ENCODE measurements at places on chromosomes 12 and 14.

DNA sequence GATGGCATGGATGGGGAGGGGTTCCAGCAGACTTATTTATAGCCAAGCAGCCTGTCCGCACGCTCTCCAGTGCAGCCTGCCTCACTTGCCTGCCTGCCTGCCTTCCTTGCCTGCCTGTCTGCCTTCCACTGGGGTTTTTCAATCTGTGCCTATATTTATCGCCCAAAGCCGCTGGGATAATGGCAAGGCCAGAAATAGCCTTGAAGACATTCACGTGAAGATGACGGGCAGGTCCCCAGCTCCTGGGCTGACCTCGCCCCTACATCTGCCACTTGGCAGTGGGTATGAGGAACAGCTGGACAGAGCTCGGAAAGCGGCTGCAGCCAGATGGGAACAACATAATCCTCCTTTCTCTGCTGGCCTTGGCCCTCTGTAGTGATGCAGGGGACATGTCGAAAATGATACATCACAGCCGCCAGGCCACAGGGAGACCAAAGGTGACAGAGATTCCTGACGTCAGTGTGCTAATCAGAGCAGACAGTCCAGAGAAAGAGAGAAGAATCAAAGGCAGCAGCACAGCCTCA is 53.3 kb downstream of the PITPNM2 start:
- no peaks in the 10 kb centered on the region for H3K36me3 ChIP-seq
- H3K27ac ChIP-seq, result no peak overlapping the region
- H3K27me3 ChIP-seq, result no peaks in the 10 kb centered on the region
- no peak for DNase-seq
- no peaks in the 10 kb centered on the region for H3K4me1 ChIP-seq

- H3K27ac ChIP-seq, result no peak overlapping the region
- DNase-seq, result no peak
Observed at GRCh38 chr12:93762059-93762719, 85.0 kb downstream of the CRADD start.

- peak overlapping the region; percentile 38 for H3K27ac ChIP-seq
- H3K4me3 ChIP-seq, result no peak overlapping the region
- H3K4me1 ChIP-seq, result no peaks in the 10 kb centered on the region
- H3K27me3 ChIP-seq, result no peaks in the 10 kb centered on the region
- no peaks in the 10 kb centered on the region for H3K36me3 ChIP-seq
Observed at GRCh38 chr12:111409403-111409779, 3.7 kb downstream of the SH2B3 start.

DNA sequence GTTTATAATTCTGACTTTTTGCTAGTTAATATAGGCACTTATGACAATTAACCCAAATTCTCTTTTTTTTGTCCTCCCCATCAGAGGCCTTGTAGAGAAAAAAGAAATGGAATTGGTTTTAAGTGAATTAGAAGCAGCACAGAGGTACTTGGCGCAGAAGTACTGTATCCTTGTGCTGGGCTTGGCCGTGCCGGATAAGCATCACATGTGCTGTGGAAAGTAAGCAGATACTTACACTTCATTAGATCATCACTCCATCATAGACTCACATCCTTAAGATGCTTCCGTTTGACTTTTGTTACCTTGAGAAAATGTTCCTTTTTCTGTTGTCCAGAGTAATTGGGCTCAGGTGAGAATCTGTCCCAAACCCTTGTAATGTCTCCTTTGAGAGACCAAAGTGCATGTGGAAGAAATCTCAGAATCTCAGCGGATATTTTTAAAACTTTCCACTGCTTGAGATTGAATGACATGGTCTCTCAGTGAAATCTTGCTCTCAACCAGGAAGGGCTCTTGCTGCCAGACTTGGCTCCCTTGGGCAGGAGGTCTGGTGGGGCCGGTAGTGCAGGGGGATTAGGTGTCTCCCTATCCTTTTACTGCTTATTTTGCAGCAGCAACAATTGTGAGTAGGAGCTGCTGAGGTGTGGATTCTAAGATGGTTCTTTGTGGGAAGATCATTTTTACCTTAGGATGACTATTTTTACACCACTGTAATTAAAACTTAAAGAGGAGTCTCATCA is 24.8 kb downstream of the PPP1R36 start:
- H3K27ac ChIP-seq, result no peak overlapping the region
- H3K36me3 ChIP-seq, result no peaks in the 10 kb centered on the region
- no peak overlapping the region for H3K4me3 ChIP-seq
- no peaks in the 10 kb centered on the region for H3K27me3 ChIP-seq

GRCh38 chr14:23550812-23551265 is 726 bp downstream of the ZFHX2 start:
- no peaks in the 10 kb centered on the region for H3K36me3 ChIP-seq
- H3K4me1 ChIP-seq, result no peaks in the 10 kb centered on the region
- no peaks in the 10 kb centered on the region for H3K27me3 ChIP-seq
- DNase-seq, result no peak

GRCh38 chr12:66033151-66033550 is 97.4 kb downstream of the LLPH start:
- H3K36me3 ChIP-seq, result no peaks in the 10 kb centered on the region
- no peak overlapping the region for H3K27ac ChIP-seq
- no peaks in the 10 kb centered on the region for H3K27me3 ChIP-seq
- no peak overlapping the region for H3K4me3 ChIP-seq
- no peaks in the 10 kb centered on the region for H3K4me1 ChIP-seq
- no peak for DNase-seq

- H3K4me3 ChIP-seq, result no peak overlapping the region
- no peak overlapping the region for H3K27ac ChIP-seq
- H3K36me3 ChIP-seq, result no peaks in the 10 kb centered on the region
- peaks cover 9% of the 10 kb centered on the region for H3K4me1 ChIP-seq
- DNase-seq, result no peak
Observed at GRCh38 chr14:26525085-26525484, 72.7 kb downstream of the NOVA1 start.

- no peak overlapping the region for H3K4me3 ChIP-seq
- no peak for DNase-seq
- no peaks in the 10 kb centered on the region for H3K4me1 ChIP-seq
- H3K27ac ChIP-seq, result no peak overlapping the region
- H3K36me3 ChIP-seq, result no peaks in the 10 kb centered on the region
- no peaks in the 10 kb centered on the region for H3K27me3 ChIP-seq
Observed at GRCh38 chr12:113127791-113128199, 7.8 kb downstream of the RASAL1 start.

- no peaks in the 10 kb centered on the region for H3K36me3 ChIP-seq
- no peaks in the 10 kb centered on the region for H3K27me3 ChIP-seq
- no peak for DNase-seq
- no peak overlapping the region for H3K27ac ChIP-seq
- no peaks in the 10 kb centered on the region for H3K4me1 ChIP-seq
Observed at GRCh38 chr14:92575061-92575747, 61.6 kb downstream of the RIN3 start.

DNA sequence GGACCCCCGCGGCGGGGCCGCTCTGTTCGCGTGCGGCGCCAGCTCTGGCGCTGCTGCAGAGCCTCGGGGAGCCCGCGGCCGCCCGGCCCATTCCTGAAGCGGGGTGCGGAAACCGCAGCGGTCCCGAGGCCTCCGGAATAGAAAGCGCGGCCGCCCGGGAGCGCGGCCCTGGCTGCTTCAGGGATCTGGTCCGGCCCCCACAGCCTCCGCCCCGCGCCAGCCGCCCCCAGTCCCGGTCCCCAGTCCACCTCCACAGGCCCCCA is 204 bp downstream of the HSP90AA1 start:
- no peak for DNase-seq
- H3K27ac ChIP-seq, result peak overlapping the region; percentile 100
- H3K36me3 ChIP-seq, result no peaks in the 10 kb centered on the region

DNA sequence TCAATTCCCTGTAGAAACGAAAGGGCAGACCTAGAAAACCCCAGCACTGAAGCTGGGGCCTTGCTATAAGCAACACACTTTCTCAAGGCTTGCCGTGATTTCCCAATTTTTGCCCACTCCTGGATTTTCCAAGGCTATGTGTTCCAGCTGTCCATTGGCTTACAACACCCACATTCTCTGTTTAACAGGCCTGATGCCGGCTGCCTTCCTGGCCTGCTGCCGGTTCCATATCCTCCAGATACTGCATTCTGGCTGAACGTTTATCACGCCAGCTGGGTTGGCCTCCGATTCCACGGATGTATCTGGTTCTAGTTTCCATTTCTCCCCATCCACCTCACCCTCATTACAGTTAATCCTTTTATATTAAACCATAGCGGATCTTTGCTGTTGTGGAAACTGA is 2.0 kb upstream of the PCNX1 start:
- H3K4me3 ChIP-seq, result no peak overlapping the region
- peak overlapping the region; percentile 71 for H3K27ac ChIP-seq
- peaks cover 12% of the 10 kb centered on the region for H3K4me1 ChIP-seq

- H3K36me3 ChIP-seq, result no peaks in the 10 kb centered on the region
- no peak overlapping the region for H3K27ac ChIP-seq
- DNase-seq, result no peak
- no peaks in the 10 kb centered on the region for H3K4me1 ChIP-seq
- no peak overlapping the region for H3K4me3 ChIP-seq
Observed at GRCh38 chr12:109890620-109891170, 9.4 kb upstream of the TCHP start.

- H3K36me3 ChIP-seq, result no peaks in the 10 kb centered on the region
- H3K4me1 ChIP-seq, result no peaks in the 10 kb centered on the region
- no peaks in the 10 kb centered on the region for H3K27me3 ChIP-seq
- no peak overlapping the region for H3K27ac ChIP-seq
Observed at GRCh38 chr12:41745593-41745992, 399.1 kb downstream of the GXYLT1 start.

DNA sequence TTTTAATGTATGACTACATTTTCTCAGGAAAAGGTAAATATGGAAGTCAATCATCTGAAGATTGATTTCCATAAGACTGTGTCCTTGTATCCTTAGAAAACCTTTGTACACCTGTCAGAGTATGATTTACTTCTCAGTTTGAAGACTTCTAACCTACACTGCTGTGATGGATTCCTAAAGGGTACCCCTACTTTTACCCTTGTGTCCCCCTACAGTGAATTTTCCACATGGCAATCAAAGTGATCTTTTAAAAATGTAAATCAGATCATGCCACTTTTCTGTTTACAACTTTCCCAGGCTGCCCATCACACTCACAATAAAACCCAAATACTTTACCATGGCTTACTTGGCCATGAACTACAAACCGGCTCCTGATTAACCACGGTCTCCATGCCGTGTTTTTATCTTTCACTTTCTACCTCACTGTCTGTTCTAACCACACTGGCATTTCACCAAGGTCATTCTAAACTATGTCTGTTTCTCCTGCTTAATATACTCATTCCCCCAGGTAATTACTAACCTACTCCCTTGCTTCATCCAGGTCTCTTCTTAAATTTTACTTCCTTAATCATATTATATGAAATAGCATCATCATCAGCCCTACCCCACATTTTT is 8.1 kb downstream of the DNAI7 start:
- no peaks in the 10 kb centered on the region for H3K4me1 ChIP-seq
- H3K36me3 ChIP-seq, result no peaks in the 10 kb centered on the region
- no peak overlapping the region for H3K27ac ChIP-seq
- H3K27me3 ChIP-seq, result no peaks in the 10 kb centered on the region
- no peak overlapping the region for H3K4me3 ChIP-seq
- no peak for DNase-seq

DNA sequence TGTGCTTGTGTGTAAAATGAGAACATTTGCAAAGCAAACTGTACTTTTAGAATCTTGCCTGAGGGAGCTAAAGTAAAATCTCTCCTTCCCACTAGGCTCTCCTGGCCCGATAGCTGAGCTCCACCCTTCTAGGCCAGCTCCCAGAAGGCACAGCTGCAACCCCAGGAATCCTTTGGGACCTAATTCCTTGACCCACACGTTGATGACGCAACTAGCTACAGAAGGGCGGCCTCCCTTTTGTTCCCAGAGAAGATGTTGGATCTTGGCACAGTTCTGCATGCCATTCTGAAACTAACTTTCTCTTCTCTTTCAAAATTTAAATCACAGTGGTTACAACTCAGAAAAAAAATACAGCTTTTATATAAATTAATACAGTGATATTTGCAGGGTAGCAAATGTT is 268.1 kb downstream of the EGLN3 start:
- no peak overlapping the region for H3K27ac ChIP-seq
- H3K4me1 ChIP-seq, result peaks cover 2% of the 10 kb centered on the region
- no peaks in the 10 kb centered on the region for H3K27me3 ChIP-seq

DNA sequence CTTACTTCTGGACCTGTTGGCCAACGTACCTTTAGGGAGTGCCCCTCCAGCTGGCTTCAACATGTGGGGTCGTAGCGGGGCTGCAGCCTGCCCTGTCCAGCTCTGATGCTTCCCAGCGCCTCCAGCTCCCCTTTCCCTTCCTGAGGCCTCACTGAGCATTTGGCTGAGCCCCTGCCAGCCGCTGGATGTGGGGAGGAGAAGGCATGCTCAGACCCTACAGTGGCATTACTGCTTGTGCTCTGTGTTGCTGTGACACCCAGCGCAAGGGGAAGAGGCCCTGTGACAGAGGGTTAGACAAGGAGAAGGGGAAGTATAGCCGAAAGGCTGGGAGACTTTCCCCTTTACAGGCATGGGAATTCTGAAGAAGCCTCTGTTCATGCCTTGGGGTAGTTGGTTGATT is 145.9 kb downstream of the PRKCH start:
- peaks cover under 1% of the 10 kb centered on the region for H3K4me1 ChIP-seq
- H3K27me3 ChIP-seq, result no peaks in the 10 kb centered on the region
- H3K36me3 ChIP-seq, result no peaks in the 10 kb centered on the region
- no peak overlapping the region for H3K4me3 ChIP-seq

- no peaks in the 10 kb centered on the region for H3K36me3 ChIP-seq
- no peak overlapping the region for H3K27ac ChIP-seq
- no peaks in the 10 kb centered on the region for H3K27me3 ChIP-seq
Observed at GRCh38 chr12:65925626-65926025, 101.3 kb downstream of the HMGA2 start.

DNA sequence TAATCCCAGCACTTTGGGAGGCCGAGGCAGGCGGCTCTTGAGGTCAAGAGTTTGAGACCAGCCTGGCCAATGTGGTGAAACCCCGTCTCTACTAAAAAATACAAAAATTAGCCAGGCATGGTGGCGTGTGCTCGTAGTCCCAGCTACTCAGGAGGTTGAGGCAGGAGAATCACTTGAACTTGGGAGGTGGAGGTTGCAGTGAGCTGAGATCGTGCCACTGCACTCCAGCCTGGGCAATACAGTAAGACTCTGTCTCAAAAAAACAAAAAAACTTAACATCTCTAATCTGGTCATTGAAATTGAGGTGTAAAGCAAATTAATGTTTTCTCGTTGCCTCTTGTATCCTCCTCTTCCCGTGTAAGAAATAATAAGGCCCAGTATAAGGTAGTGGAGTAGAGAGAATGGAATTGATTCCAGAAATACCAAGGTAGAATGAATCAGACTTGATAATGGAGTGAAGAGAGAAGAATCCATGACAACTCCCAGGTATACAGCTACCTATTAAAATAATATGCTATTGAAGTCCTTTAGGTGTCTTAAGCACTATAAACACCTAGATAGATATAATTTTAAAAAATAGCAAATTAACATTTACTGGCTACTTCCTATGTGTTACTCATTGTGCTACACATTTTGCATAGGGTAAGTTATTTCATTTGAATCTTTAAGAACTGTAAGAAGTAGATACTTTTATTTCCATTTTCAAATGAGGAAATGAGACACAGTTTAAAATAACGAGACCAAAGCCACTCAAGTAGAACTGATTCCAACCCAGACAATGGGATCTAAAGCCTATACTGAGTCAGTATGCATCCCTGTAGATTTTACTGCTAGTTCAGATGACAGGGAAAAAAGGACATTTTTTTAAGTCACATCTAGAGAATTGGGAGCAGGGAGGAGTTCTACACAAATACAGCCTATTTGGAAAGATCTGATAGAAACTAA is 23.2 kb downstream of the RAP1B start:
- no peaks in the 10 kb centered on the region for H3K27me3 ChIP-seq
- H3K36me3 ChIP-seq, result no peaks in the 10 kb centered on the region
